RWPE1 (cell line): ENCODE measurements at places on chromosomes 3 and 15.

DNA sequence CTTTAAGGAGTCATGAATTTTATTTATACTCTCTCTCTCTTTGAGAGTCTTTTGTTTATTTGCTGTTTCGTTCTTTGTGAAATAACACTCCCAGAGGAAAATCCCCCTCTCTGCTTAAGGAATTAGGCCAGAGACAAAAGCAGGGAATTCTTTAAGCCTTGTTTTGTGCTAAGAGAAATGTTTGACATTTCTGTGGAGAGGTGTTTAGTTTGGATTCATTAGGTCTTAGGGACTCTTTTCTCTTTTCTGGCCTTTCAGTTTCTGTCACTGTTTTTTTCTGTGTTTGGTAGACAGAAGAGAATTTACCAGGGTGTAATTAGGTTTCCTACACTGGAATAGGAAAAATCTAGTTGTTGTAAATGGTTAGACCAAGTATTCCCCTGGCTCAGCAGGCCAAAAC is 241.8 kb upstream of the NR2F2 start:
- no peak for DNase-seq

- DNase-seq, result no peak
Measured at GRCh38 chr15:63881431-63881830, 47.7 kb upstream of the HERC1 start.

- DNase-seq, result no peak
Measured at GRCh38 chr3:194134231-194134756, 1.7 kb upstream of the HES1 start.

DNA sequence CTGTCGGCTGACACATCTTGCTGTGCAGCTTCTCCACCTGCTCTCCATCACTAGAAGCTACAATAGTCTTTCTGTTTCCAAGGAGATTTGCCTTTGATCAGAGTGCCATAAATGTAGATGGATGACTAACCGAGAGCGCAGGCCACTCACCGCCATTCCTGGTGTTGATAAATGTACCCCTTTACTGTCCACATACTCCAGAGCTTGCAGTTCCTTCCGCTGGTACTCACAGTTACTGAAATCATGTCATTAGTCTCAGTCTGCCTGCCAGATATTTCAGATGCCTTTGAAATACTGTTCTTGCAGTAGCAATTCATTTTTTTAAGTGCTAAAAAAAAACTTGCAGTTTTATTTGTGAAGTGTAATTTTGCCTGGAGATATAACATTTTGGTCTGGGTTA is 72.3 kb downstream of the BLM start:
- DNase-seq, result no peak

DNA sequence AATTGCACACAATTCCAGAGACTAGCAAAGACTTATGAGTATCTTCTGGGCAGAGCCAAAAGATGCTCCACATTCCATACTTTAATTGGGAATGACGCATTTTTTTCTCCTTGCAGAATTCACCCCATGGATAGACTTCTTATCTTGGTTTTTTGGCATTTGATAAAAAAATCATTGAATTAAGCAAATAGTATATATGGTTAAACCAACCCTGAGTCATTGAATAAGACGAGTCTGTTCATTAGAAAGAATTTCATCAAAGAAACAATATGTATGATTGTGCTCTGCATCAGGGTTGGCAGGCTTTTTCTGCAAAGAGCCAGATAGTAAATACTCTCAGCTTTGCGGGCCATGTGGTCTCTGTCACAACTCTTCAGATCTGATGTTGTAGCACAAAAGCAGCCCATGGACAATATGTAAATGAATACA is 9.2 kb upstream of the PDZRN3 start:
- no peak for DNase-seq

- no peak for DNase-seq
Measured at GRCh38 chr3:79928687-79929408, 161.1 kb upstream of the ROBO1 start.

GRCh38 chr15:66833803-66834202 is 131.8 kb downstream of the SMAD6 start:
- no peak for DNase-seq

DNA sequence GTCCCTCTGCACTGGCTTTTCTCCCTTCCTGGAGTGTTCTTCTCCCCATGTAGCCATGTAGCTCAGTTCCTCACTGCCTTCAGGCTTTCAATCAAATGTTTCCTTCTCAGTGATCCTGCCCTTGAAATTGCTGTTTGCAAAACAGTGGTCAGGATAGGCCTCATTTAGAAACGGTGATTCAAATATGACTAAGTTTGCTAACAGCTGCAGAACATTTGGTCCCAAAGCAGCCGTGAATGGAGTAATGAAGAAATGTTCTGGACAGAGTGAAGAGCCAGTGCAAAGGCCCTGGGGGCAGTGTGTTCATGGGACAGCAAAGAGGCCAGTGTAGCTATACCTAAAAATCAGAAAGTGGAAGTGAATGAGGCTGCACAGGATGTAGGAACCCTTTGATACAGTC is 223.4 kb downstream of the FEZF2 start:
- no peak for DNase-seq

- DNase-seq, result no peak
Measured at GRCh38 chr3:27642796-27643195, 79.3 kb downstream of the EOMES start.

GRCh38 chr3:31833391-31834190 is 147.5 kb downstream of the OSBPL10 start:
- no peak for DNase-seq

- DNase-seq, result no peak
Measured at GRCh38 chr3:58696093-58696492, 29.5 kb upstream of the FAM3D start.

- DNase-seq, result no peak
Measured at GRCh38 chr3:61648481-61648880, 87.1 kb downstream of the PTPRG start.

DNA sequence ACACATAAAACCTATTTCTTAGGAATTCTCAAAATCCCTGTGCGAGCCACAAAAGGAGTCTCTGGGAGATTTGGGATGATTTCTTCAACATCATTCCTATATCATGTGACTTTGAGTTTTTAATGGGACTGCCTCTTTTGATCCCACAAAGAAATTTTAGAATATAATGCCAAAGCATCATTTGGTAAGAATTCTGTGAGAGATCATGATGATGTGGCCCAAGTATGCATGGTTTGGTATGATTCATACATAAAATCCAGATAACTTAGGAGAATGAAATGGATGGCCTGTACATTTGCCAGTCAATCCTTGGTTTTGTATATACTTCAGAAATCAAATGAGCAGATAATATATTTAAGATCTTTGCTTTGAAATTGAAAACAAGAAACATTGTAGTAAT is 61.3 kb downstream of the UBE2E2 start:
- peak; percentile 30 for DNase-seq

GRCh38 chr15:50166216-50166615 is 15.8 kb upstream of the SLC27A2 start:
- peak; percentile 30 for DNase-seq

DNA sequence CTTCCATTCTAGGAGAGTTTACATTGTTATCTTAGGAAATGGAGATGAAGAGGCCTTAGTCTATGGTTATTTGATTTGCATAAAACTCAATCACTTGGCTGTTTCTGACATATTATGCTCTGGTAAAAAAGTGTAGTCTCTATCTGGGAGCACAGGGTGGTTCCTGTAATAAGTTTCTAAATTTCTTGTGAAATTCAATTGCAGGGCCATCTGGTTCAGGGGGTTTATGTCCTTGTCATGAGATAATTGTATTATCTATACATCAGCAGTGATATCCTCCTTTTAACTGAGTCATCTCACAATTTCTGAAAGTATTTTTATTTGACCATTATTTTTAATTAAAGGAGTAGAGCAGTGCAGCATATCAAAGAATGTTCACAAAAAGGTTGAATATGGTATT is 203.3 kb downstream of the MFSD1 start:
- no peak for DNase-seq

DNA sequence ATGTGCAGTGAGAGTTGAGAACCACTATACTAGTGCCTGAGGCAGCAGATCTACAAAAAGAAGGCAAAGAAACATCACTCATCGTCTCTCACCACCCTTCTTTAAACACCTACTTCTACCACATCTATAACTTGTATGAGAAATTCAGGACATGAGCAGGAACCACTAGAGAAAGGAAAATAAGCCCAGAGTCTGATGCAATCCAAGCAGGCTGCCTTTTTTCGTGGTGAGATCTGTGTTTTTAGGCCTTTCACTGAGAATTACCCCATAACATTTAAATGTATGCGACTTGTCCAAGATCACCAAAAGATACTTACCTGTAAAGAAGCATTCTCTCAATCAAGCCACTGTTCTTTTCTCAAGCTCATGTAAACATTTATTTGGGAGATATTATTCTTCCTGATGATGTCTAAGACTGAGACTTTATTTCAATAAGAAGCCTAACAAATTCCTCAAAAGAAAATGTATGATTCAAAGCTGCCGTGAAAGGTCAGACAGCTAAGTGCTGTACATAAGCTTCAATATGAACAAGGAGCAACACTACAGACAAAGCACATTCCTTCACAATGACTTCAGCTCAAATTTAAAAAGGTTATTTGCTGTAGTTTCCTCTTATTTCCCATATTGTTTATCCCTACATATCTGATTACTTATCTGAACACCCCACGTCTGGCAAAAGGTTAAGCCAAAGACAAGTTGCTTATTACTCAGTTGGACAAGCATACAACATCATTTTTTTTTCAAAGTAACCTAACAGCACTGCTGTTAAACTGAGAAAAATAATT is 16.5 kb downstream of the SPICE1 start:
- DNase-seq, result no peak

GRCh38 chr3:25277503-25277902 is 150.6 kb upstream of the RARB start:
- no peak for DNase-seq

DNA sequence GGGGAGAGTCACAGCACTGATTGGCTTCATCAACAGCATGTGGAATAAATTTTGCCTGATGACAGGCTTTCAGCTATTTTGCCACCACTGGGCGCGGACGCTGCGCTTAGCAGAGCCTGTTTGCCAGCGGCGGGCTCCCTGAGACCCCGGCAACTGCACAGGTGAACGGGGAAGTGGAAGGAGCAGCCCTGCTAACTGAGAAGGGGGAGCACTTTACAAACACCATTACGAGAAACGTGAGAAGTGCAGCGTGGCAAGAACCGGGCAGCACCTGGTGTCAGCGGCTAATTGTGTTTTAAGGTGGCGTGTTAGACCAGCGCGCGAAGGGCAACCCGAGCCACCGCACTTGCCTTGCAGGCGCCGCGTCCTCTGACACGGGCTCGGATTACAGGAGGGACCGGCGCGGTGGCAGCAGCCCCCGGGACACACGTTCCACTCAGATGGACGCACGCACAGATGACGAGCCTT is 307.8 kb upstream of the ARRDC4 start:
- no peak for DNase-seq

- DNase-seq, result no peak
Measured at GRCh38 chr3:187292631-187293515, 1.3 kb upstream of the MASP1 start.

GRCh38 chr3:160667452-160667851 is 9.5 kb upstream of the ARL14 start:
- peak; percentile 62 for DNase-seq
